Mesothelial cell of epicardium (in vitro differentiated cells): ENCODE measurements at places on chromosomes 7 and 10.
A peak's percentile ranks its signal among the peaks of the same experiment; 100 is the strongest.

- no peak for DNase-seq
Measured at GRCh38 chr10:27447540-27447939, 56.6 kb upstream of the RAB18 start.

DNA sequence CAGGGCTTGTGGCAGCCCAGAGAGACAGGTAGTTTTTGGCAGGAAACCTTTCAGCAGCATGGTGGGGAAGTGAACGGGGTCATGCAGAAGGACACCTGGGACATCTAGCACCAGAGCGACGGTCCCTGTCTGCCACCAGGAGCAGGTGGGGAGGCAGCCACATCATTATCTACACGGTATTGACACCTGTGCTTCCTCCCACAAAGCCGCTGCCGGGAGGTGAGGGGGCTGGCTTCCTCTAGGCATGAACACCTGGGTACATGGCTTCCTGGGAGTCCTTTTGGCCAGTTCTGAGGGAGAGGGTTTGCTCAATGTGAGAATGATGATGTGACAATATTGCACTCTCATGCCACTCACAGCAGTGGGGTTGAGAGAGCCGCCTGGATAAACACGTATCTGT lies 275.2 kb downstream of the ACTR3B start:
- no peak for DNase-seq

DNA sequence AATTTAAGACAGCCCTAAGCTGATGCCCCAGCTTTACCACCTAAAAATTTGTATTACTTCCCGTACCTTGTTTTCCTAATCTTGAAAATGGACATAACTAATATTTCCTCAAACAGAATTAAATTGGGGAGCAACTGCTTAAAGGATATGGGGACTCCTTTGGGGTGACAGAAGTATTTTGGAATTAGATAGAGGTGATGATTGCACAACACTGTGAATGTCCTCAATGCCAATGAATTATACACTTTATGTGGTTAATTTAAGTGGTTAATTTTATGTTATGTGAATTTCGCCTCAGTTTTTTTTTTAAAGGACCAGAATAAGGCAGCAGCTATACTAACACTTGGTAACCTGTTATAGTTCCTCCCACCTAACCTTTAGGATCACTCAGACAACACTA lies 19.9 kb upstream of the NPFFR1 start:
- no peak for DNase-seq

DNA sequence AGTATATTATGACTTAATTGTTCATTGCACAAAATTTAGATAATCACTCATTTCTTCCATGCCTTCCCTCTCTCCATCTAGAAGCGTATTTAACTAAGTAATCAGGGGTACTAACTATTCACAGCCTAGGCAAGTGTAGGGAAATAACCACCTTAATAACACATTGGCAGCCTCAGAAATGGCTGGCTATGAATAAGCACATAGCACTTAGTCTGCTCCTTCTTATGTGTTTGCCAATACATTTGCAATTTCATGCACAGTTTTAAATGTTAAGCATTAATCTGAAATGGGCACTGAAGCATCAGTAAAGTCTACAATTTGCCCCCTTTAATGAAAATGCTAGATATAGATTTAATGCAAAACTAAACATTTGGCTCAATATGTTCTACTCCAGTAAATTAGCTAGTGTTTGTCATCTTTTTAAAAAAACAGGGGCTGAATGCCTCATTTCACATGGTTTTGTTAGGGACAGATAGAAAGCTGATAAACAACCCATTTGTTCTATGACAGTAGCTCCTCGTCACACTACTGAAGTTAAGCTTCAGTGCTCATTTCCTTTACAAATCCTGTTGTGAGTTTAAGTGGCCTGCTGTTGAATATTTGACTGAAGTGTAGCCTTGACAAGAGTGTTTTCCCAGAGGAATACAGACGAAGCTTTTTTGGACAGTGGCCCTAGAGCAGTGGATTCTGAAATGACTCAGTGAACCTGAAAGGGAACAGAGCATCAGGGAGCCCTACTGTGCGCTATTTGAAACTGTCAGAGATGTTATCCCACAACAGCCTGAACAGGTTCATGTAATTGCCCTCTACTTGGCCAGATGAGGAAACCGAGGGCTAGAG lies 30.5 kb downstream of the HHEX start:
- no peak for DNase-seq

GRCh38 chr7:140945940-140946339 lies 21.2 kb upstream of the BRAF start:
- DNase-seq, result no peak

GRCh38 chr10:76303682-76304316 lies 872.4 kb downstream of the LRMDA start:
- DNase-seq, result no peak

GRCh38 chr10:24269476-24269875 lies 60.5 kb downstream of the KIAA1217 start:
- no peak for DNase-seq

GRCh38 chr10:126301701-126302475 lies 86.4 kb downstream of the ADAM12 start:
- DNase-seq, result no peak

GRCh38 chr7:80636709-80637108 lies 1.7 kb upstream of the CD36 start:
- no peak for DNase-seq

DNA sequence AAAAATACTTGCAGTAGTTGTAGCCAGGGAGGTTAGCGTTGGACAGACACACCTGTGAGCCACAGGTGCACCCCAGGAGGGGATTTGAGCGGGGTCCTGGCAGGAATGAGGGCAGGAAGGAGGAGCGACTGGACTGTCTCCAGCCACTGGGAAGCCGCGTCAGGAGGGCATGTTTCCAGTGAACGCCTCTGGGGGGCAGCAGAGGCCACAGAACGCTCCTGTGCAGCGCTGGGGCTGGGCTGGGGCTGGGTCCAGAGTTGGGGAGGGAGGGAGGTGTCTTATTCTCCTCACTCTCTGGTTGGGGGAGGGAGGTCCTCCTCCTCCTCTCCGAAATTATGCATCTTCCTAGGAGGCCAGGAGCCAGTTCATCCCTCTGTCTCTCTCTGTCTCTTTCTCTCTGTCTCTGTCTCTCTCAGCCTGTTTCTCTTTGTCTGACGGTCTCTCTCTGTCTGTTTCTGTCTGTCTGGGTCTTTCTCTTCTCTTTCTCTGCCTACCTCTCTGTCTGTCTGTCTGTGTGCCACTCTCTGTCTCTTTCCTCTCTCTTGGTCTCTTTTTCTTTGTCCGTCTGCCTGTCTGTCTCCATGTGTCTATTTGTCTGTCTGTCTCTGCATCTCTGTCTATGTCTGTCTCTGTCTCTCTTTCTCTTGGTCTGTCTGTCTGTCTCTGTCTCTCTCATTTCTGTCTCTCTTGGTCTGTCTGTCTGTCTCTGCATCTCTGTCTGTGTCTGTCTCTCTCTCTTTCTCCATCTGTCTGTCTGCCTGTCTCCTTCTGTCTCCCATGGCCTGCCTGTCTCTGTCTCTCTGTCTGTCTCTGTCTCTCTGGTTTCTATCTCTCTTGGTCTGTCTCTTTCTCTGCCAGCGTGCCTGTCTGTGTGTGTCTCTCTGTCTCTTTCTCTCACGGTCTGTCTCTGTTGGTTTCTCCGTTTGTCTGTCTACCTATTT lies 9.9 kb upstream of the PSMG3 start:
- peak; percentile 84 for DNase-seq

- no peak for DNase-seq
Measured at GRCh38 chr7:87452279-87452678, 23.2 kb downstream of the ABCB4 start.

GRCh38 chr7:91657483-91658071 lies 222.9 kb downstream of the MTERF1 start:
- no peak for DNase-seq

DNA sequence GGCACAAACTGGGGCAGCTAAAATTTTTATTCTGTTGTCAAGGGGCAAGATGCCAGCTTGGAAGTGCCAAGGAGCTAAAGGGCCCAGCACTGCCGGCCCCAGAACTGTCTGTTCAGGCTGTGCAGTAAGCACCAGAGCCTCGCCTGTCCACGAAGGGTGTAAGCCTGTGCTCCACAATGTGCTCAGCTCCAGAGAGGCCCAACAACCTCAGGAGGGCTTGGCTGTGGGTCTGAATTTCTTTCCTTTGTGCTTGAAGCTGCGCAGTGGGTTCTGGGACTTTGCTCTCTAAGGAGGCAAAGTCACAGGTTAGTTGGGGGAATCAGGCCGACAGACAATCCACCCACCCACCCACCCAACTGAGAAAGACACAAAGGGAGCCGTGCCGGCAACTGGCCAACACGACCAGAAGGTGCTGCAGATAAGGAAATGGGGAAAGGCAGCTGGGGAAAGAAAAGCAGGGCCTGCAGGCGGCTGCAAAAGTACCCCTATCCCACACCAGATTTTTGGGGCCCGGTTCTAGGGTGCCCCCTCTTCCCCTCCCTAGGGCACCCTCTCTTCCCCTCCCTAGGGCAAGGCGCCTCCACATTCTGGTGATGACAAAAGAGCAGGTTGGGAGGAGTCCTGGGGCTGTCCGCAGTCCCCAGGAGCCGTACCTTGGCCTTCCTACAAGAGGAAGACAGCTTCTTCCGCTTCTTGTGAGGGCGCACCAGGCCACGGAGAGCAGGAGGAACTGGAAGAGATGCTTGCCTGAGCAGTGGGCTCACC lies 7.7 kb downstream of the DDX56 start:
- no peak for DNase-seq

DNA sequence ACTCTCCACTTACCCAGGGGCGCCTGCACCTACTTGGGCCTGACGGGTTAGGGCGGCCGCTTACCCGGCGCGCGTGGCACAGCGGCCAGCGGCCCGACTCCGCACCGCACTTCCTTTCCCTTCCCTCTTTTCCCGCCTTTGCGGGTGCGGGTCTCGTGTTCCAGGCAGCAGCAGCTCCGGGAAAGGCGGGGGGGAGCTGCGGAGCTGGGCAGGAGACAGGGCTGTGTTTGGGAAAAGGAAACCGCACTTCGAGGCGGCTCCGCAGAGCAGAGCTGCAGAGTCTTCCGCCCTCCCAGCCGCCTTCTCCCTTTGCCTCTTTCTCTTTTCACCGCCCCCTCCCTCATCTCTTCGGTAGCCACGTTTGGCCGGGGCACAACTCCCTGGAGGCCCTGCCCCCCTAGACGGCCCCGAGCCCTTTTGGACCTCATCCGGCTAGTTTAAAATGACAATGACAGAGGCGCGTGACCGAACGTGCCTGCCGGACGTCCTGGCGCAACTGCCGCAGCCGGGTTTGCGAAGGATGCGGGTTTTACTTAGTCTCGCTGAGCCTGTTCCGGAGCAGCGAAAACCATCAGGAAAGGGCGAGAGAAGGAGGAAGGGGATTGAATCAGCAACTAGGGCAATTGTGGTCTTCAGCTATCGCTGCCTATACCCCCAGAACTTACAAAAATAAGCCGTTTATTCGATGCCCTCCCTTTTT lies 7.9 kb upstream of the PAX2 start:
- no peak for DNase-seq

DNA sequence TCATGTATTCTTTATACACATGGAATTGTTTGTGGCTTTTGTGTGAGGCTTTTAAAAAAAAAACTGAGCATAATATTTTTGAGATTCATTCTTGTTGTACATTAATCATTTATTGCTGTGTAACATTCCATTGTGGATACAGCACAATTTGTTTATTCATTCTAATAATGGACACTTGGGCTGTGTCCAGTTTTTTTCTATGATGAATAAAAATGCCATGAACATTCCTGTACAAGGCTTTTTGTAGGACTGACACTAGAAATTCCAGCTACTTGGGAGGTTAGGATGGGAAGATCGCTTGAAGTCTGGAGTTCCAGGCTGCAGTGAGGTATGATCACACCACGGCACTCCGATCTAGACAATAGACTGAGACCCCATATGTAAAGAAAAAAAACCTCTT lies 254.3 kb upstream of the CACNA2D1 start:
- no peak for DNase-seq

DNA sequence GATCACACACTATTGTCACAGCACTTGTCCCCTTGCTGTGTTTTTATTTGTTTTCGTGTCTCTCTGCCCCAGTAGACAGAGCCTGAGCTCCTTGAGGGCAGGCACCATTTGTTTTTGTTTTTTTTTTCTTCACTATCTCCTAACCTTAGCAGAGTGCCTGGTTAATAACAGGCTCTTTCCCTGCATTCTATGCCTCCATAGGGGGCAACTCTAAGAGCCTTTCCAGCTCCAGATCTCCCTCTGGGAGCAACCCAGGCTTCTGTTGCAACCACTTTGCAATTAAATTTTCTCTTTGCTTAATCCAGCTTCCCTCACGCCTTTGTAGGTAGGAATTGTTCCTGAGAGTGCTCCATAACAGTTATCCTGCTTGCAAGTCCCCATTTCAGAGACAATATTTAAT lies 148.4 kb downstream of the PLXDC2 start:
- DNase-seq, result no peak

DNA sequence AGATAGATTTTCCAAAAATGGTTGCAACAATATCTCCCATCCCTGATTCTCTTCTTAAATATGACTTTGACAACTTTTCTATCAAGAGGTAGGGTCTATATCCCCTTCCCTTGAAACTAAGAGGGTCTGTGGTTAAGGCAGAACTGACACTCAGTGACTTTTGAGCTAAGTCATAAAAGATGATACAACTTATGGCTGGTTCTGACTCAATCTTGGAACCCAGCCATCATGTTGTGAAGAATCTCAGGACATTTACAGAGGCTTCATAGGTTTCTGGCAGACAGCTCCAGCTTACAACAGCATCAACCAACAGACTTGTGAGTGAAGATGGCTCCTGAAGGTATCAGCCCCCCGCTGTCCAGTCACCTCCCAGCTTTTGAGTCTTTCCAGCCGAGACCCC lies 203.5 kb downstream of the RNLS start:
- DNase-seq, result no peak

DNA sequence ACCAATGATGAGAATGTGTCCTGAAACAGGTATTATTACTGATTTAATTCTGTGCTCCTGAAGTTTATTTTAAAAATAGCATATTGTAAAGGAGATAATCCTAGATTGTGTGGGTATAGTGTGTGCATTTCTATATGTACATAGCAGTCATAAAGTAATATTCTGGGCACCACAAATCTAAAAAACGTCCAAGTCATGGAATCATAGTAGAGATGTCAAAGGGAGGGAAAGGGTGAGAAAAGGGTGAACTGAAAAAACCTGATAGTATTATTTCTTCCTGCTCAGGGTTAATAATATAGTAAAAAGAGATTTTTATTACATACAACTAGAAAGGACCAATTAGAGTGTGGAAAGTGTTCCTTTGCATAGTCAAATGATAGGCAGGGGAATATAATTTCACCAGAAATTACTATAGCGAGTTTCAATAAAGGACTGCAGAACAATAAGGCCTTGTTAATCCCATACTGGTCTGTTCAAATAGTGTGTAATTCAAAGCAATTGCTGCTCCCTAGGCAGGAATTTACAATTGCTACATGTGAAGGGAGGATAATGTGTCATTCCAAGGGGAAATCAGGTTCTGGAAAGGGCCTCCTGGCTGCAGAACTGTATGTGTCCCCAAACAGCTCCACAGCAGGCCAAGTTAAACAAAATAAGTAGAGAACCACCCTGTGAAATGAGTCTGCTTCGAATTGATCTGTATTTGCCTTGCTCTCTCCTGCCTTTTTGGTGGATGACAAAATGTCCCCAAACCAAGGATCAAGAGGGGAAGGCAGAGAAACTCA lies 42.5 kb upstream of the KMT2E start:
- no peak for DNase-seq

GRCh38 chr7:151351027-151351426 lies 9.4 kb downstream of the NUB1 start:
- DNase-seq, result no peak

- DNase-seq, result no peak
Measured at GRCh38 chr7:148041156-148041555, 549.4 kb upstream of the C7orf33 start.
